ENCODE measurements at places on chromosomes 6 and 20. TPM values are rescaled to one million over a fixed set of nuclear protein-coding genes. Genes with fewer than 3 reads are reported as not detected.

- DNase-seq, result no peak
These were observed 54.4 kb downstream of the FAM184A start for GRCh38 chr6:119024111-119024510.

DNA sequence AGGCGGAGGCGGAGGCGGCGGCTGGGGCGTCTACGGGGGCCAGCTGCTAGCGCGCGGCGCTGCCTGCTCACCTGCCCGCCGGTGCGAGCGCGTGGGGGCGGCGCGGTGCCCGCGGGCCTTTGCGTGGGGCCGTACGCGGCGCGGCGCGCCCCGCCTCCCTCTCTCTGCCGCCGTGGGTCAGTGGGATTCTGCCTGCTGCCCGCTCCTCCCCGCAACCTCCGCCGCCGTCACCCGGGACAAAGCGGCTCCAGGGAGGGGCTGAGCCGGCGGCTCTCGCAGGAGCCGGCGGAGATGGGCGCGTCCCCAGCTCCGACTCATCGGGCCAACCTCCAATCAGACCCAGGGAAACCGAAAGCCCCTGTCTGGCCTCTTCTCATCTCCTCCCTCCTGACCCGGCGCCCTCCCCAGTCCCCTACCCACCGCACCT is at the start of gene RCAN2:
Gene RCAN2 (minus strand): TSS at position 249 of the 427 bp plus-strand sequence.
- peak; percentile 95 for DNase-seq

DNA sequence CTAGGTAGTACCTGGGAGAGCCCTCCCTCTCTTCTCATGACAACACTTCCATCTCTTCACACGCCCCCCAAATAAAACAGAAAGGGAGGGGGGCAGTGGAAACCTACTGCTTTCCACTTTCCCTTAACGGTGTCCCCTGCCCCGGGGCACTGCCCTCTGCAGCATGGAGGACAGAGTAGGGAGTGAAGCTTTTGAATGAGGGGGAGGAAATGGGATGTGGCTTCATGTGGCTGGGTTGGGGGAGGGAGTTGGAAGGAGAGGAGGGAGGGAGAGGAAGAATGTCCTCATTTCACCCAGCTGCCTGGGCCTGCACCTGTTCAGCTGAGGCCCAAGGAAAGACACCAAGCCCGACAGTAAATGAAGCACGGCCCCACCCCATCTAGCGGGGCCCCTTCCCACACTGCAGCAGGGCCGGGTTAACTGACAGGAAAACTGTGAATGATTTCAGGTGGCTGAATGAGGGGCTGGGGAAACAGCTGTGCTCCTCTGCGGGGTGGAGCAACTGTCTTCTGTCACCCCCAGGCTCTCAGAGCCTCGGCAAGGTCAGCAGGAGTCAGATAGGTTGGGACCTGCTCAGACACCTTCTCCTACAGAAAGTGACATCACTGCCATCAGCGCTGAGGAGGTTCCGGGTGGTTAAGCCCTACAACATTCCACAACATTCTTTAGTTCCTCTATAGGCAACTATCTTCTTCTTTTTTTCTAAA is 40.0 kb upstream of the TAF8 start:
- DNase-seq, result no peak

DNA sequence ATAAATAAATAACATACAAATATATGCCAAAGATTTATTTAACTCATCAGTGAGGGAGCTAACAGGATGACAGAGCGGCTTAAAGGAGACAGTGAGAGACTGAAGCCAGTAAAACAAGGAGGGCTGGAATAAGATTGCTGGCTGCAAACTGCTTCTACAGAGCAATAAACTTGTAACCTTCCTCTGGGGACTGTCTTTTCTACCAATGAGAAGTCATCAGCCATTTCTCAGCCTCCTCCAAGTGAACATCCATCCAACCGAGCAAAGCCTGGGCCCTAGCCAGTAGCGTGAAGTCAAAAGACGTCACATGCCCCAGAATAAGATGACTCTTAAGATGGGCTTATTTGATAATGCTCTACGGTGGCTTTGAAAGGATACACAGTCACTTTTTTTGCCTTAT is 42.5 kb downstream of the CPXM1 start:
- DNase-seq, result peak; percentile 73

DNA sequence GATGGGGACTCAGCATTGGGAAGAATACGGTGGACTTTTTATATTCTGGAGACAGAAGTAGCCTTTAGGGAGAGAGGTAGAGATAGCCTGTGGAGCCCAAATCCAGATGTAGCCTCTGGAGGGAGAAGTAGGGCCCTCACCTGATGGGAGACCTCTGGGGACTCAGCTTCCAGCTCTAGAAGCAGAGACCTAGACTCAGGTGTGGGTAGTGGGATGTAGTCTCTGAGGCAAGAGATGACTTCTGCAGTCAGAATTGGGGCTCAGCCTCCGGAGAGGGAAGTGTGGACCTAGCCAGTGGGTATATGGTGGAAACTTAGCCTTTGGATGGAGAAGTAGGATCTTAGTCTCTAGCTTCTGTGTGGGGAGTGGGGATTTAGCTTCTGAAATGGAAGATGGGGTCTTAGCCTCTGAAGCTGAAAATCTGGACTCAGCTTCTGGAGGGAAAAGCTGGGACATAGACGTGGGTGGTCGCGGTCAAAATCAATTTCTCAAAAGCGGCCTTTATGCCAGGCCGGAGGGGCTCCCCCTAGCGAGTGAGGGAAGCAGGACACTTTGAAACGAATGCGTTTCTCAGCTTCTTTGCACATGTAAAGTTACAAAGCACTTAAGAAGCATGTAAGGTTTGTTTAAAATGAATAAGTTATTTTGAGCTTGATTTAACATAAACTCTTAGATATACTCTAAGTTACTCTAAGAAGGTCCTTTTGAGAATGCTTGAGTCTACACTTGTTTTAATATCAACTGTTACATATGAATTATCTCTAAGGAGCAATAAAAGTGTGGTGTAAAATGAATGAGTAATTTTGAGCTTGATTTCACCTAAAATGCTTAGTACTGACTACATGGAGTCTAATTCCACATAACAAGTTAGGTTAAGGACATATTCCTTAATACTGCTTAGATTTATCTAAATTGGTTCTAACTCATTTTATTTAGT is 12.9 kb upstream of the ZNF343 start:
- DNase-seq, result peak; percentile 47

Gene ID4
- 29.7 TPM for total RNA-seq

GRCh38 chr20:64045346-64046011 is 4.0 kb downstream of the SOX18 start:
- no peak for DNase-seq

DNA sequence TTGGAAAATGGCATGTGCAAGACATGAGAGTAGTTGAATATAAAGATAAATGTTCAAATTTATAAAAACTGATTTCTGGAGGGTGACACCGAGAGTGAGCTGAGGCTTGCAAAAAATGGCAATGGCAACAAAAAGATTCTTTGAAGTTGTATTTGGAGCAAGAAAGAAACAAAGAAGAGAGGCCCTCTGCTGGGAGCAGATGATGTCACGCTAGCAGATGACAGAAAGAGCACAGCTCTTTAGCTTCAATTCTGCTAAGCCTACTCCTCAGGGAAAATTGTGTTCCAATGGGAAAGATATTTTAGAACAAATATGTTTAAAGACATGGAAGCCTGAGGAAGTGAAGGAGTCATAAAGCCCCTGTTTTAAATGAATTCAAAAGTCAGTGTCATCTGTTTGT is 125.3 kb upstream of the NOX3 start:
- DNase-seq, result no peak

DNA sequence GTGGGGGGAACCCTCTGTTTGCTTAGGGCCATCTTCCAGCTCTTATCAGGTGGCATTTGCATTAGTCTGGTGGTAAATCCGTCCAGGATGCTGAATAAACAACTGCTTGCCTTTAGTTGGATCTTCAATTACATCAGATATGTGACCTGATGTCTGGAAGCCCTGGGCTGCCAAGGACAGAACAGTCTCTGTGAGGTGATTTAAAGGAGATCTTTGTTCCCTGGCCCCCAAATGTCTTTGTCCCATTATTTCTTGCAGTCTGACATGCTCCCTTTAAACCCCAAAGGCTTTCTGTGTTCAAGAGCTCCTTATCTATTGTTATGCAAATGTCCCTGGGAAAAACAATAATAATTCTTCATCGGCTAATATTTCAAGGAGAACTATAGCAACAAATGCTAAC is 84.6 kb upstream of the SPTLC3 start:
- DNase-seq, result no peak

Gene GATA5
- total RNA-seq, result not detected

Gene LY6G6F
- total RNA-seq, result not detected

DNA sequence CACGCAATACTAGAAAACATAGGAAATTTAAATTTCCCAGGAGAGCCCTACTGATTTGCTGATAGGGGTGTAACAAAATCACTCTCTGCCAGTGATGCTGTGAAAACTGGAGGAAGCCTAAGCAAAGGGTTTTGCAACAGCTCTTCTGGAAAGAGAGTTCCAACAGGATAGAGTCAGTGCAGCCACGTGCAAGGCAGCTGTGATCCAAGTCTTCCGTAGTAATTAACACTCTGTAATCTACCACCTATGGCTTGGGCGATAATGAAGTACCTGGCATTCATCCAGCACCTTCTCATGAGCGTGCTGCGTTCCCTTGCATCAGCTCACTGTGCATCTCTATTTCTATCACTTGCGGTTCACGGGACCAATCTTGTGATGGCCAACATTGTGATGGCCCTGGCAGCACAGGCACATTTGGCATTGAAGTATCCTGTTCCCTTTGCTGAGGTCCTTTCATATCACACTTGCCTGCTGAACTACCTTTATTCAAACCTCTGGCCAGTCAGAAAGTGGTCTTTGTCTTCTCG is 48.2 kb downstream of the IRF4 start:
- no peak for DNase-seq

Gene PAX1
- under 0.01 TPM for total RNA-seq

Gene NKAIN4
- total RNA-seq, result not detected

GRCh38 chr6:111068866-111069234 is 18.5 kb upstream of the SLC16A10 start:
- no peak for DNase-seq

GRCh38 chr20:63704749-63705117 is 3.0 kb downstream of the ARFRP1 start:
- peak; percentile 72 for DNase-seq

Gene SIRPA
- 13.8 TPM for total RNA-seq

Gene ZNF165
- total RNA-seq, result 1.2 TPM

DNA sequence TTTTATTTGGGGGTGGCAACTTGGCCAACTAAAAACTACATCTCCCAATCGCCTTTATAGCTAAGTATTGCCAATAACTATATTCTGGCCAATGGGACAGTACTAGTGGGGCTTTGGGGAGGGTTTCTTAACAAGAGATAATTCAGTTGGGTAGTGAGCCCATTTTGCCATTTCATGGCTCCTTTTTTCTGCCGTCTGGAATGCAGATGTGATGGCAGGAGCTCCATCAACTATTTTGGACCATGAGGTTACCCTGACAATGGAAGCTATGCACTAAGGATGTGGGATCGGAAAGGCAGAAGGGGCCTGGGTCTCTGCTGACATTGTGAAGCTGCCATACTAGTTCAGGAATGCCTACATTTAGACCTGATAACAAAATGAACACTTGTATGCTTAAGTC is 67.0 kb upstream of the FOXC1 start:
- no peak for DNase-seq

DNA sequence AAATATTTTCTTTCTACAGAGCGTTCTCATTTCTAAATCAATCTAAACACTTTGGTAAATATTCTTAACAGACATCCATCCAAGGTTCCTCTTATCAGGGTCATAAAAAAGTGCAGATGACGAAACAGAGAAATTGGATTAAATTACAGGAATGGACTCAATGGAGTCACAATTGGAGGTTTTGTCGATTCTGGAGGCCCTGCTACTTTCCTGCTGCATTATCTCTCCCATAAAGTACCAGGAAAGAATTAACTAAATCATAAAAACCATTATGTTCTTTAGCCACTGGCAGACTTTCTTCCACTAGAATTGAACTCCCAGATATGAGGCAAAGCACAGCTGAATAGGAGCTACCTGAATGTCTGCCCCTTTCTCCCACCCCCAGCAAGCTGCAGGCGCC is 610.6 kb downstream of the HDGFL1 start:
- DNase-seq, result no peak

Gene DEF6
- total RNA-seq, result 0.72 TPM

- no peak for DNase-seq
These were observed 18.9 kb downstream of the TFAP2A start for GRCh38 chr6:10395704-10396546.

- DNase-seq, result peak; percentile 88
These were observed 74.1 kb upstream of the TOX2 start for GRCh38 chr20:43840382-43841070.

Gene LAMA4
- 260 TPM for total RNA-seq

Gene BNIP5
- not detected for total RNA-seq

Gene DEFB124
- total RNA-seq, result not detected

Gene KCNQ2
- total RNA-seq, result 0.36 TPM

DNA sequence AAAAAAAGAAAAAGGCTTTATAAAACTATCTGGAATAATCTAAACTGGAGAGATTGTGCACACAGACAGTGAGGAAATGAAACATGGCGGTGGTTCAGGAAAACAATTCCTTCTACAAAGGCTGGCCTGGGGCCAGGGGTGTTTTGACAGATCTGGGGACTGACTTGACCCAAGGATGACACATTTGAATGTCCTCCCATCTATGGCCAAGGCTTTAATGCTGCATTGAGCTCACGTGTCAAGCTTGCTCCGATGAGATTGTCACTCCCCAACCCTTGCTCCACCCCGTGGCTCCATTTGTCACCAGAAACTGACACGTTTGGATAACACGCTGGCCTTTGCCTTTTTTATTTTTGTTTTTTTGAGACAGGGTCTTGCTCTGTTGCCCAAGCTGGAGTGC is 156.1 kb downstream of the ZFP64 start:
- no peak for DNase-seq

DNA sequence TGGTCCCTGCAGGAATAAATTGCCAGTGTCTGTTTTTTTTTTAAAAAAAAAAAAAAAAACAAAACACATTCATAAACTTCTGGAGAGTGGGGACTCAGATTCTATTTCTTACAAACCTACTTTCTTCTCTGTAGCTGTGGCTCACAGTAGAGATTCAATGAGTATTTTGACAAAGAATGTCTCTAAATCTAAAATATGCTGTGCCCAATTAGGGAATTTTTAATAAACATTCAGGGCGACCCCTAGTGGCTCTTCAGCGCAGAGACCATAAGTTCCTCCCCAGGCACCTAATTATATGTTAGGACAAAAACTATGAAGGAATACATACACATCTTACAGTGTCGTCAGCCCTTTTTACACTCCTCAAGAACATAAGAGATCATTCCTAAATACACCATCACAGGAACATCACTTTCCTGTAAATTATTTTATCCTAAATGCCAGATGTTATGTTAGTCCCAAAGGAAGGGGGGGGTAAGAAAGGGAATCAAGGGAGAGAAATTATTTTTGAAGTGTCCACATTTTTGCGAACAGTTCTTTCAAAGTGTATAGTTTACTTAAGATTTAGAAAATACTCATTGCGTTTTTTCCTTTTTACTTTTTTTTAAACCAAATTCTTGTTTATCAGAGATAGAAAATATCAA is 21.8 kb upstream of the NAA20 start:
- DNase-seq, result peak; percentile 46
